Activated CD8-positive, alpha-beta T cell treated with anti-CD3 and anti-CD28 coated beads for 36 hours (primary cell): ENCODE measurements at places on chromosomes 11 and 22.

GRCh38 chr11:110311783-110312579, 15.6 kb upstream of the RDX start:
- peak; percentile 34 for DNase-seq

- no peak for DNase-seq
Observed at GRCh38 chr11:95991101-95991500, 67.2 kb upstream of the MTMR2 start.

- no peak for DNase-seq
Observed at GRCh38 chr11:23723861-23724260, 773.0 kb upstream of the LUZP2 start.

DNA sequence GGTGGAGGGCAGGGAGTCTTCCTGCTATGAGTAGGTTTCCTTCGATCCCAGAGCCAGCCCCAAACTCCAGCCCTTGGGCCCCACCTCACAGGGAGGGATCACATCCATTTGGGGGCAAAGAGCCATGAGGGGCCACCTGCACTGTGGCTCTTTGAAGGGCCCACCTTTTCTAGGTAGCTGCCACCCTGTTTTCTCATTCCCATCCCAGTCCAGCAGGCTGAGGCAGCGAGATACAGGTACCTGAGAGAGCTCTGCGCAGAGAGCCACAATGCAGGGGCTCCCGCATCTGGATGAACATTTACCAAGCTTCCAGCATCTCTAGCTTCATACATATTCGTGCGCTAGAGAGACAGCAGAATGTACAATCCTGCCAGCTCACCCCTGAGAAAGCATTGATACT, 16.3 kb downstream of the FXYD6 start:
- DNase-seq: no peak

GRCh38 chr11:44542372-44542771, 23.1 kb upstream of the CD82 start:
- no peak for DNase-seq

DNA sequence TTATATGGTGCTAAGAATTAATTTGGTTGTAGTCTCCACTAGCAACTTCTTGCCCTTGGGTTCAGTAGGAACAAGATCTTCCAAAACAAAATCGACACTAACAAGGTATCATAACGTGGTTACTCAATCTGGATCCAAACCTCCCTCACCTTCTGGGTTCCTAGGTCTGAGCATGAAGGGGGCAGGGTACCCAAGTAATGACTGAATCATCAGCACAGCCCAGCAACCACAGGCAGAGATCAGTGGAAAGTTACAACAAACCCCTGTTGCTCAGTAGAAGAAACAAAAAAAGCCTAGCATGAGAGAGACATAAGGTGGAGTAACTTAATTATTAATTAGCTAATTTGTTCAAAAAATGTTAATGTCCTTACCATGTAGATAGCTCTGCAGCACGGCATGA, 221.4 kb downstream of the BLID start:
- no peak for DNase-seq

- no peak for DNase-seq
Observed at GRCh38 chr11:36532941-36533601, 23.0 kb upstream of the TRAF6 start.

DNA sequence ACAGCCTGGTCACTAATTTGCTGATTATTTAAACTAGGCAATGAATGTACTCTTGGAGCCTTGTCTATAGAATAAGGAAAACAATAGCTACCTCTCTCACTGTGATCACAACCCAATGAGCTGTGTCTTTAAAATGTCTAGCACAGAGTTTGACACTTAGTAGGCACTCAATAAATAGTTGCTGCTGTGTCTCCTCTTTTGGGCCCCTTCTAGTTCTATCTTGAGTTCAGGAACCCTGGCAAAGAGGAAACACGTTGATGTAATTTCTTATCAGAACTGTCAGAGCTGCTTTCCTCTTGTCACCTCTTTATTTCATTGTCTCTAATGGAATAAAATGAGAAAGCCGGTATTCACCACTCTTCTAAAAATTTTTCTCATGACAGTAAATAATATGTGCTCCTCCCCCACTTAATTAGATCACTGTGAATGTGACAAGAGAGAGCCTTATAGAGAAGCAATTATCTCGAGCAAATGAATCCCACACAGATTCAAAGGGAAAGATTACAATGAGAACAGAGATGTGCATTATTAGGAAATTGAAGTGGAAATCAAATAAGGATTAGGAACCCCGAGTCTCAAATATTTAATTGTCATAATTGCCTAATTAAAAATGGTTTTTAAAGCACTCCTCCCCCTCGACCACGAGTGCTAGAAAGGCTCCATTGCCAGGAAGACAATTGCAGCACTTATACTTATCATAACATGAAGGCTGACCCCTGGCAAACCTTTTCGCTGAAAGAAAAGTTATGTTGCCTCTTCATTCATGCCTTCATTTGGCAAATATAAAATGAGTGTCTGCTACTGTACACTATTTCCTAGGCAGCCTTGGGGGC, 175.0 kb upstream of the BDNF start:
- DNase-seq: no peak

DNA sequence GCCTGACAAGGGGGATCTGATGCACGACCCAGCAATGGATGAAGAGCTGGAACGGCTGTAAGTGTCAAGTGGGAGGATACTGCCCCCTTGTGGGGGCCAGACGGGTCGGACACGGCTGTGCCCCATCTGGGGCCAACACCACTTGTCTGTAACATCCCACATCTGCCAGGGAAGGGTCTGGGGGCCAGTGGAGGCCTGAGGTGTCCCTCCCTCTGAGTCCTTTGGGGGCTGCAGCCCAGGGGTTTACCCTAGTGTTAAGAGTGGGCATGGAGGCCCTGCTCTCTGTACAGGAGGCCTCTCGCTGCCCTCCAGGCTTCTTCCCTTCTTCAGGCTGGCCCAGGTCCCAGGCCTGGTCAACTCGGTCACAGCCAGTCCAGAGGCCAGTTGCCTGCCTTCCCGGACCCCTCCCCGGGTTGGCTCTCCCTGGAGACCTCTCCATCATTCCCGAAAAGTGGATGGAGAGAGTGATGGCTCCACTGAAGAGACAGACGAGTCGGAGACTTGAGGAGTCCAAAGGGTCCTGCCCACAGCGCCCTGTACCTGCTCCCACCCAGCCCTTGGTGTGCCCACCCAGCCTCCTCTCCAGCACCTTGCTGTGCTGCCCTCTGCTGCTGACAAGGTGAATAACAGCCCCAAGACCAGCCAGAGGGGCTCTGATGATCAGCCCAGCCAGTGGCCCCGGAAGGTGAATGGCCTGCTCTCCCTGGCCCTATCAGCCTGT, 15.4 kb downstream of the ARFGAP2 start:
- DNase-seq: peak; percentile 74

DNA sequence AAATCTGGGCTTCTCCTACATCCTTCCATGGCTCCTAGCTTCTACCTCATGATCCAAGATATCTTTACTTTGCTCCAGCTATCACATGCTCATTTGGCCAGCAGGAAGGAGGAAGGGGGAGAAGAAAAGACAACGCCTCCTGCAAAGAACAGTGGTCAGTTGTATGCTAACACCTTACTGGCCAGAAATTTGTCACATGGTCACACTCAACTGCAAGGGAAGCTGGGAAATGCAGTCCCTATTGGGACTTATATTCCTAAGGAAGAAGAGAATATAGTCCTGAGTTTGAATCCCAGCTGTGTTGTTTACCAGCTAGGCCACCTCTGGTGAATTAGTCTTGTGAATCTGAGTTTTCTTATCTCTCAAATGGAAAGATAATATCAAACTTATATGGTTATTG, 272.0 kb downstream of the BLID start:
- no peak for DNase-seq

DNA sequence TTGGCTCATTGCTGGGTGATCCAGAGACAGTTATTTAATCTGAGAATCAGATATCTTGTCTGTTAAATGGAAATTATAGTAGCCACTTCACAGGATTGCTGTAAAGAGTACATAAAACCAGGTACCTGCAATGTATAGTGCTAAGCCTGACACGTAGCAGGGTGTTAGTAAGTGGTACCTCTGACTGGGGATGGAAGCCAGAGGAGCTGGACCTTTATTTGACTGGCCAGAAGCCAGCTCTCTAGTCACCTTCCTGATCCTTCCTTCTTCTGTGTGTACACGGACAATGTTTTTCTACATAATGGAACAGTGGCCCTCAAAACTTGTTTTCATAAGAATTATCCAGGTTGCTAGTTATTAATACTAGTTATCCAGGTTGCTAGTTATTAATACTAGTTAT, 25.5 kb upstream of the EHF start:
- no peak for DNase-seq

GRCh38 chr22:38419121-38419857, 35.7 kb downstream of the KCNJ4 start:
- no peak for DNase-seq

DNA sequence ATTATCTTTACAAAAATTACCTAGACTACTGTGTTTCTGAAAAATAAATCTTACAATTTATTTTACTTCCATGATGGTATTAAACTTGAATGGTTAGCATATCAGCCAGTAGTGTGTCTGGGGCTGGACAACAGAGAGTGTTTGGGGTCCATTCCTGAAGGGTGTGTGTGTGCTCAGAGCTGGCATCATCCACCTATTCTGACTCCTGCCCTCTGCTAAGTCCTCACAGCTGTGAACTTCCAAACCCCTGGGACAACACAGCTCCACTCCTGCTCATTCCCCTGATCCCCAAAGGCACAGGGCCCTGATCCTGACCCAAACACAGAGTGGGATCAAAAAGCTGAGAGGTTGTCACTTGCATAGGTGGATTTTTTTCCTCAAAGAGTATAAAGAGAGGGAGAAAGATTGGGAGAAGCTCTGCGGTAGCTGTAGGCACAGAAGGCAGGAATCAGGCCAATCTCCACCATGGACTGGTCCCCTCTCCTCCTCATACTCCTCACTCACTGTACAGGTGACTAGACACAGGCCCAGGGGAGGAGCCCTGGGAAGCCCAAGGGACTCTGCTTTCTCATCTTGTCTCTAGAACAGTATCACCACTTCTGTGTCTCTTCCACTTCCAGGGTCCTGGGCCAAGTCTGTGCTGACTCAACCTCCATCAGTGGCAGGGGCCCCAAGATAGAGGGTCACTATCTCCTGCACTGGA, 55.7 kb upstream of the TOP3B start:
- no peak for DNase-seq

GRCh38 chr11:81772166-81772565, 961.5 kb downstream of the FAM181B start:
- no peak for DNase-seq

DNA sequence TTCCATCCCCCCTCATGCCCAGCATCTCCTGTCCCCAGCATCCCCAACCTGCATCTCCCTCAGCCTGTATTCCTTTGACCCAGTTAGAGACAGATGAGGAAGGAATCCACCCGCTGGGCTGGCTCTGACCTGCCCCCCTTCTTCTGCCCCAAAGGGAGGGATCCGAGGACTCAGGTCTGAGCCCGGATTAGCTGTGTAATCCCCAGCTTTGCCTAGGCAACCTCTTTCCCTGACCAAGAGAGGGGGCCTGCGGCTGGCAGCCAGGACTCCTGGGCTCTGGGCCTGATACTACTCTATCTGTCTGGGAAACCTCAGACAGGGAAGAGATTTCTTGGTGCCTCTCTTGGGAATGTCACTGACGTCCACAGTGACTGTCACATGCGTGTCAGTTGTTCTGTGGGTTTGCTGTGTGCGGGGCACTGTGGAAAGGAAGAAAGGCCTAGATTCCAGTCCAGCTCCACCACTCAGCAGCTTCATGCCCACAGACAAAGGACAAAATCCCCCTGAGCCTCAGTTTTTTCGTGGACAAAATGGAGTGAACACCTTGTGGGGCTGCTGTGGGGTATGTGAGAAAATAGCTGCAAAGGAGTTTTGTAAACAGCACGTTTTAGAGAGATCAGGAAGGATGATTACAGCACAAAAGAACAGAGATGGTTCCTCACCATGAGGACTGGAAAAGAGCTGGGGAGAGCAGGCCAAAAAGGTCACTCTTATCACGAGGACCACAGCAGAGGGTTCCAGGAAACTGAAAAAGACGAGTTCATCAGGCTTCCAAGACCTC, 1.3 kb upstream of the NDUFV1 start:
- no peak for DNase-seq

GRCh38 chr22:20218987-20219386, 49.1 kb downstream of the RTN4R start:
- DNase-seq: no peak

DNA sequence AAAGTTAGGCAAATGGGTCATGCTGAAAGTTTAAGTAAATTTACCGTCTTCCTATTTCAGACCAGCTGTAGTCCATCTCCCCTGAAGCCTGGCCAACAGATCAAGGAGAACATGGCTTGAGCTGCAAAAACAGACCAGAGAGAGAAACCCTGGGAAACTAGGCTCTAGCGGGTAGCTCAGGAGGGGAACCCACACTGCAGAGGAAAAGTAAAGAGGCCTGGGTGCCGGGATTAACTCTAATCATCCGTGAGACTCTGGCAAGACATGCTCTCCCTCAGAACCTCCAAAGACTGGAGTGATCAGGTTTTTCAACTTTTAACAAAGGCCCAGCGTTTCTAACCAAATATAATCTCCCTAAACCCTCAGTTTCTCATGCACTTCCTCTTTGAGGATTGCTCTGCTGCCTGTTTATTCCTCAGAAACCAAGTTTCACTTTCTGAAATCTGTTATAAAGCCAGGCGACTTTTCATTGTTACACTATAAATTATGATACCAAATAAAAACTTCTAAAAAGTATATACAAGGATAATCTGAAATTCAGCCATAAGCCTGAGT, 67.5 kb downstream of the GAB2 start:
- DNase-seq: no peak

GRCh38 chr22:26023104-26023775, 146.0 kb upstream of the SEZ6L start:
- DNase-seq: no peak

DNA sequence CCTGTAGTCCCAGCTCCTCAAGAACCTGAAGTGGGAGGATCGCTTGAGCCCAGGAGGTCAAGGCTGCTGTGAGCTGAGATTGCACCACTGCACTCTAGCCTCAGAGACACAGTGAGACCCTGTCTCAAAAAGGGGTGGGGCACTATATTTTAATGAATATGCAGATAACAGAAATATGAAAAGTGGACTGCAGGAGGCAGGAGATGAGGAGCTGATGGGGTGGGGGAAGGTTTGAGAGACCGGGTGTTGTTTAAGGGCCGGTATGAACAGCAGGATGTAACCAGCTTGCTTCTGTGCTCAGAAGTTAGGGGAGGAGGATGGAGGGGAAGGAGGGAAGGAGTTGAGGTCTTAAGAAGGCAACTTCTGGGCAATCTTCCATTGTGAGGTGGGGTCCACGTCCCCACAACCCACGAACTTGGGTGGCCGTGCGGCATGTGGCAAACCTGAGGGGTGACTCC, 1.3 kb upstream of the B4GALNT4 start:
- no peak for DNase-seq

- no peak for DNase-seq
Observed at GRCh38 chr11:35814720-35815305, 129.0 kb upstream of the LDLRAD3 start.

GRCh38 chr11:130827451-130828377, 88.6 kb downstream of the SNX19 start:
- DNase-seq: peak; percentile 53

GRCh38 chr11:121482231-121483129, 29.7 kb upstream of the SORL1-AS1 start:
- DNase-seq: peak; percentile 73

GRCh38 chr22:46538814-46539160, 1.4 kb upstream of the CELSR1 start:
- peak; percentile 69 for DNase-seq
